ENCODE measurements at places on chromosomes 6 and 20. TPM values are rescaled to one million over a fixed set of nuclear protein-coding genes. Genes with fewer than 3 reads are reported as not detected.

GPR63 gene
- 1.1 TPM for total RNA-seq

GSTA3 gene
- not detected for total RNA-seq

DEFB127 gene
- not detected for total RNA-seq

SLC16A10 gene
- total RNA-seq: 0.95 TPM

MAP3K4 gene
- 22.7 TPM for total RNA-seq

CENPQ gene
- 4.1 TPM for total RNA-seq

OR2B6 gene
- total RNA-seq: not detected

NOTCH4 gene
- 23.0 TPM for total RNA-seq

CLPSL2 gene
- not detected for total RNA-seq

RAB5IF gene
- total RNA-seq: 85.1 TPM

ARMH2 gene
- total RNA-seq: not detected
